Activated CD8-positive, alpha-beta memory T cell treated with anti-CD3 and anti-CD28 coated beads for 1 hour (primary cell): ENCODE measurements at places on chromosomes 1 and 21.

DNA sequence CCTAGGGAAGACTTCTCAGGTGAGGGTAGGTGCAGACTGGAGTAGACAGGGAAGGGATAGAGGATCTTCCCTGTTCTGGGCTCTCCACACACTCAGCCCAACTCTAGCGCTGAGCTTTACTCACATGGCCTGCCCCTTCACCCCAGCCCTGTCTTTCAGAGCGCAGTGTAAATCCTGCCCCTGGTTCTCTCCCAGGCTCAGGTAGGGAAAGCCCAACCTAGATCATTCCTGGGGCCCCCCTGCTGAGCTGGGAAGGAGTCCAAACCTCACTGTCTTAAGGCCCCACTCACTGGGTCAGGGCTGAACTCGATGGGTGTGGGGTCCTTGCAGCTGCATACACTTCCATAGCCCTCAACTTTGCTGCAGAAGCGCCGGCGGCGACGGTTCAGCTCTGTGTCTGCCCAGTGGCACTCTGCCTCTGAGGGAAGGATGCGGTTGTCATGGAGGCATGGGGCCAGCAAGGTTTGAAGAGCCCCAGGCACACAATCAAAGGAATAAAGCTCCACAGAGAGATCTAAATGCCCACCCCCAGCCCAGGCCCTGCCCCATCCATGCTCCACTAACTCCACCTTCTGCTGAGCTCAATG is 4.2 kb downstream of the POMGNT1 start:
- no peak for DNase-seq

DNA sequence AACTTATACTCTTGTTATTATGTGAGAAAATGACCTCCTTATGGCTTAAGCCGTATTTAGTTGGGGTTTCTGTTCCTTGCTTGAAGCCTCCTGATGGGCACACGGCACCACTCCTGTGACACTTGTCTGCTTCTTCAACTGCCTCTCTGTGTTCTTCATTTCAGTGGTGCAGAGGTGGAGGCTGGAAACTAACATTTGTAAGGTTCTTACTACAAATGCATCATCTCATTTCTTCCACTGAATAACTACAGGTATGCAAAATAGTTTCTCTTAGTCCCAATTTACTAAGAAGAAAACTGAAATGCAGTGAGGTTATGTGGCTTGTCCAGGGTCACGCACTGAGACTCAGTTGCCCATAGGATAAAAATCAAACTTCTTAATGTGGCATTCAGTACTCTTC is 23.6 kb upstream of the ZNF362 start:
- no peak for DNase-seq

DNA sequence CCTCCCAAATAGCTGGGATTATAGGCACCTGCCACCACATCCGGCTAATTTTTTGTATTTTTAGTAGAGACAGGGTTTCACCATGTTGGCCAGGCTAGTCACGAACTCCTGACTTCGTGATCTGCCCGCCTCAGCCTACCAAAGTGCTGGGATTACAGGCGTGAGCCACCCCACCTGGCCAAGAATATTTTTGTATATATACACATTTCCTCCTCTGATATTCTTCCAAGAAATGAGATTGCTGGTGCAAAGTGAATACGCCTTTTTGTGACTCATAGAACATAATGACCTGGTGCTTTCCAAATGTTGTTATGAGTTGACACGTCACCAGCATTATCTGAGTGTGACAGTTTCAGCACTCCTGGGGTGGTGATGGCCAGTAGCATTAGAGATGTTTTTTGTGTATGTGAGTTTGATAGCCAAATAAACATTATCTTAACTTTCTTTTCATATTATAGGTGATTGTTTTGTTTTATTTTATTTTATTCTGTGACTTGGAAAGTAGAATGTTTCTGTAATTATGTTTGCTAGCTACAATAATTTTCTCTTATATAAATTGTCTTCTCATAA is 54.9 kb downstream of the KCNK1 start:
- no peak for DNase-seq

GRCh38 chr1:166937329-166937728 is 38.0 kb downstream of the ILDR2 start:
- no peak for DNase-seq

DNA sequence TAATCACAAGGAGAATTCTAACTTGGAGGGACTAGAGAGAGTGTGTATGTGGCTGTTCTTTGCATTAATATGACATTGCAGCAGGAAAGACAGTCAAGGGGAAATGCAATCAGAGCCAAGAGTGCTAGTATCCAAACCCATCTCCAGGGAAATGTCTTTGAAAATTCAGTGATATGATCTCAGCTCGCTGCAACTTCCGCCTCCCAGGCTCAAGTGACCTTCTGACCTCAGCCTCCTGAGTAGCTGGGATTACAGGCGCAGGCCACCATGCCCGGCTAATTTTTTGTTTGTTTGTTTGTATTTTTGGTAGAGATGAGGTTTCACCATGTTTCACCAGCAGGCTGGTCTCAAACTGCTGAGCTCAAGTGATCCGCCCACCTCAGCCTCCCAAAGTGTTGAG is 16.3 kb downstream of the VASH2 start:
- no peak for DNase-seq

GRCh38 chr1:193013005-193013404 is 46.2 kb downstream of the UCHL5 start:
- no peak for DNase-seq
